ENCODE measurements at places on chromosomes 1 and 21. TPM values are rescaled to one million over a fixed set of nuclear protein-coding genes. Genes with fewer than 3 reads are reported as not detected.

Gene TSSK3
- 1.4 TPM for total RNA-seq

Gene ZNF648
- total RNA-seq: 3.3 TPM

Gene VASH2
- 4.0 TPM for total RNA-seq

Gene BRINP2
- total RNA-seq: 1.5 TPM

GRCh38 chr1:17293681-17294425 lies 14.1 kb upstream of the PADI4 start:
- no peak for DNase-seq
- H3K4me1 ChIP-seq: no peaks in the 10 kb centered on the region
- no peak overlapping the region for H3K4me3 ChIP-seq

- no peaks in the 10 kb centered on the region for H3K27me3 ChIP-seq
- no peaks in the 10 kb centered on the region for H3K36me3 ChIP-seq
- DNase-seq: no peak
- H3K4me1 ChIP-seq: no peaks in the 10 kb centered on the region
- H3K4me3 ChIP-seq: no peak overlapping the region
Observed at GRCh38 chr21:27339902-27340301, 373.0 kb upstream of the ADAMTS5 start.

DNA sequence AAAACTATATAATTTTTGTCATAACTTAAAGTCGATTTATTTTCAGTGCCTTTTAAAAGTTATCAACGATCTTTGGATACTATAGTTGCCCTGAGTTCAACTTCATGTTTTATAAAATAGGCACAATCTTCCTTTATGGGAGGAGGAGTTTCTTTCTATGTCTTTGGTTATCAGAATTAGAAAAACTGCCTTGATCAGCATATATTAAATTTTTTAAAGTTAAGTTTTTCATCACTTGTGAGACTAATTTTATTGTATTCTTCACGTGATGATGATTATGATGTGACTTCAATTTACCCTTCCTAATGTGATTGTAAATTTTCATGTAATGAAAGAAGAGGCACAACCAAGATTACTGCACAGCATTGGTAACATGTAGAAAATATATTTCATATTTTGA lies 58.2 kb upstream of the TMPRSS15 start:
- DNase-seq: no peak
- H3K36me3 ChIP-seq: no peaks in the 10 kb centered on the region
- H3K27ac ChIP-seq: no peak overlapping the region
- H3K27me3 ChIP-seq: no peaks in the 10 kb centered on the region
- no peak overlapping the region for H3K4me3 ChIP-seq

GRCh38 chr1:202158810-202159533 lies 1.4 kb downstream of the PTPN7 start:
- DNase-seq: no peak
- no peaks in the 10 kb centered on the region for H3K27me3 ChIP-seq
- no peak overlapping the region for H3K27ac ChIP-seq
- H3K36me3 ChIP-seq: no peaks in the 10 kb centered on the region
- H3K4me1 ChIP-seq: no peaks in the 10 kb centered on the region

- H3K4me3 ChIP-seq: peak overlapping the region; percentile 91
- DNase-seq: no peak
- H3K27me3 ChIP-seq: no peaks in the 10 kb centered on the region
- H3K36me3 ChIP-seq: no peaks in the 10 kb centered on the region
- H3K27ac ChIP-seq: peak overlapping the region; percentile 95
Observed at GRCh38 chr1:86913399-86913895, 479 bp downstream of the SELENOF start.

DNA sequence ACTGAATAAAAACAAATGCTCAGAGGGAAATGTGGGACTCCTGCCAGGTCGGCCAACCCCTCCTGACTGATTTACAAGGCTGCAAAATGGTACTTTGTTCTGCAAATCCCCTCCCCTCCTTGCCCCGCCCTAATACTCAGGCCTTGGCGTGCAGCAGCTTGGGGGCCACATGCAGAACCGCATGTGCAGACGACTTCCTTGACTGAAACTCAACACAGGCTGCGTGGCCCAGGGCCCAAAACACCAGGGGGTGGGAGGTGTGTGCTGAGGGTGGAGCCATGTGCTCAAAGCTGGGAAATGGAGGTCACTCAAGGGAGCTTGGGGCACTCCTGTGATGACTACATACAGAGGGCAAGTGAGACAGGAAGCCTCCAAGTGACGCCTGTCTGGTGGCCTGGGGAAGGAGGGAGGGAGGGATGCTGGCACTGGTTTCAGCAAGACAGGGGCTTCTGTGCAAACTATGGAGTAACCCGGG lies 87.2 kb downstream of the MRPL37 start:
- no peaks in the 10 kb centered on the region for H3K27me3 ChIP-seq
- no peak overlapping the region for H3K4me3 ChIP-seq
- peaks cover 24% of the 10 kb centered on the region for H3K4me1 ChIP-seq

DNA sequence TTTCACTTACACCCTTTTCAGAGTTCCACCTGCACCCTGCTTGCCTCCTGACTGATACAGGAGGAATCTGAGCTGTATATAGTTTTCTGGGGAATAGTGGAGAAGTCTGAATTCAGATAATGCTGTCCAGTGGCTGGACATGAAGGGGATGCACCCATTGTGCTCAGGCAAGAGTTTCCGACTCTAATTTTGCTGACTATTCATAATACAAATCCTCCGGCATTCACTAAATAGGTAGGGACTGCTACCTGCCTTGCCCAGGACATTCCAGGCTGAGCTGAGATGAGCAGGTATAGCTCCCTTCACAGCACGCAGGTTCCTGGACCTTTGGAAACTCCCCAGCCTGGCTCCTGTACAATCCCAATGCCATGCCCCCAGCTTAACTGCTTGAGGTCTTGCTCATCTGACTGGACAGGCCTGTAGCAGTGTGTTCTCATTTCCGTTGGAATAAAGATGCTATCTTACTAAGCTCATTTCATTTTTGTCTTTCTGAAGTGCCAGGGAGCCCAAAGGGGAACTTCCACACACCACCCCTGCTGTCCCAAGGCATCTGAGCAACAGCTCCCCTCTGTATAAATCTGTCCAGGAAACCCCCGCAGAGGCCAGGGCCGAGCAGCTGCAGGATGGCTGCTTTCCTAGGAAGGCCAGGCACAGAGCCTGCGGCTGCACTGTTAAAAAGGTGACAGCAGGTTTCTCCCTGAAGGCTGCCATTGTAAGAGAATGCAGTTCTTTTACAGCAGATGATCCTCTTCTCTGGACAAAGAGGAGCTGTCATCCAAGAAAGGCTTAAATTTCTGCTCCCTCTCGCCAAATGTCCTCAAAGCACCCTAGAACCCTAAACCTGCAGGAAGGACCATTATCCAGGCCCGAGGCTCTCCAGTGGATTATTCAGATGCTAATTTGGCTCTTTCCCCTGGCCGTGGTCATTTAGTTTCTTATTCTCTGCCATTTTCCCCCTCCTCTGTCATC lies 21.7 kb upstream of the VASH2 start:
- no peak overlapping the region for H3K4me3 ChIP-seq
- no peaks in the 10 kb centered on the region for H3K4me1 ChIP-seq
- no peak for DNase-seq

DNA sequence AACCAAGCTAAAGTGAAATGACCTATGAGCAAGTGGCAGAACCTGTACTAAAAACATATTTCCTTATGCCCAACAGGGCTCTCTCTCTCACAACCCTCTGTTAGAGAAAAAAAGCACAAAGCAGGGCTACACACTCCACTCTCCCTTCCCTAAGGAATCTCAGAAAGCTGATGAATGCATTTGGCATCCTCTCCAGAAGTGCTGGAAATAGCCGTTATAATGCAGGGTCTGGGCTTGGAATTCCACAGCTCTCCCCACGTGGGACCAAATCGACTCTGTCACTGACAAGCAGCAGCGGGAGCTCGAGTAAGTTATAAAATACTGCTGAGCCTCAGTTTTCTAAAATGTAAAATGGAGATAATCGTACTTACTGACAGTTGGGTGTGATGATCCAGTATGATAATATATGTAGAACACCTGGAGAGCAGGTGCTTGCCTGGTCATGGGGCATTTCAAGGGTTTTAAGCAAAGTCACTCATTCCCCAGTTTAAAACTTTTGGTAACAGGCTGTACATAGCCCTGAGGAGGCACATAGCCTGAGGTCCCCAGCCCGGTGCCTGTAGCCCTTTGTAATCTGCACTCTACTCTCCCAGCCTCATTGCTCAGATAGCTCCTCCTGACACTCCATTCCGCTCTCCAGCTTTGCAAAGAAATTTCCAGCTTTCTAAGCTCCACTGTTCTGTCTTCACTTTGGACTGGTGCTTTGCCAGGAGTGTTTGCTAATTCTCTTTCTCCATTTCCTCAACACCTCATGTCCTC lies 175.6 kb upstream of the DAB1 start:
- H3K4me3 ChIP-seq: no peak overlapping the region
- no peak overlapping the region for H3K27ac ChIP-seq
- H3K4me1 ChIP-seq: no peaks in the 10 kb centered on the region
- H3K36me3 ChIP-seq: no peaks in the 10 kb centered on the region
- H3K27me3 ChIP-seq: no peaks in the 10 kb centered on the region

GRCh38 chr1:201269900-201270410 lies 13.4 kb upstream of the PKP1 start:
- H3K4me1 ChIP-seq: no peaks in the 10 kb centered on the region
- H3K4me3 ChIP-seq: no peak overlapping the region
- H3K36me3 ChIP-seq: no peaks in the 10 kb centered on the region
- H3K27ac ChIP-seq: no peak overlapping the region
